PC-3 (cell line): ENCODE measurements at places on chromosomes 6 and 20. TPM values are rescaled to one million over a fixed set of nuclear protein-coding genes. Genes with fewer than 3 reads are reported as not detected.

DLL1 gene
- total RNA-seq: 0.84 and 1.2 TPM in 2 replicates

RBBP8NL gene
- total RNA-seq: 9.3 and 9.4 TPM in 2 replicates

SLCO4A1 gene
- 161 and 162 TPM in 2 replicates for total RNA-seq

HSPA1L gene
- total RNA-seq: 0.26 and 0.69 TPM in 2 replicates

- H3K27me3 ChIP-seq: no peaks in the 10 kb centered on the region
- H3K27ac ChIP-seq: no peak overlapping the region
- no peak for DNase-seq
Observed at GRCh38 chr20:37151529-37151928, 27.6 kb upstream of the RPN2 start.

DNA sequence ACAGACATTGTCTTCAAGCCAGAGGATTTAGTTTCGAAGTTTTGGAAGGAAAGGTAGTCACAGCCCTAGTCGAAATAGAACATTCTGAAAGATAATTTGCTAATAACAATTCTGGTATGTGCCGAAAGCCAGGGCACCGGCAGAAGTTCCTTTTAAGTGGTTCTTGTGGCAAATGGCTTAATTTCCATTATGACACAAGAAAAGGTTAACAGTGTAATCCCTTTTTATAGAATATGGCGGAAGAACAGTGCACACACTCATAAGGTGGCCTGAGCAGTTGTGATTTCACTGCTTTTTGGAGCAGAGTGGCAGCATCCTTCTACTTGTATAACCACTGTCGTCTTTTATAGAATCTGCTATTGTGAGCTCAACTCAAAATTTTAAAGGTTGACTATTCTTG is 152.4 kb downstream of the SASH1 start:
- no peak overlapping the region for H3K27ac ChIP-seq
- no peaks in the 10 kb centered on the region for H3K36me3 ChIP-seq
- no peak overlapping the region for H3K4me3 ChIP-seq
- H3K27me3 ChIP-seq: no peaks in the 10 kb centered on the region

- DNase-seq: no peak
- no peak overlapping the region for H3K4me3 ChIP-seq
- no peaks in the 10 kb centered on the region for H3K27me3 ChIP-seq
Observed at GRCh38 chr20:51510169-51510568, 32.4 kb downstream of the NFATC2 start.

- H3K4me3 ChIP-seq: no peak overlapping the region
- H3K36me3 ChIP-seq: no peaks in the 10 kb centered on the region
- no peak overlapping the region for H3K27ac ChIP-seq
- no peaks in the 10 kb centered on the region for H3K27me3 ChIP-seq
- DNase-seq: no peak
Observed at GRCh38 chr6:108116546-108117426, 42.2 kb upstream of the OSTM1 start.

DNA sequence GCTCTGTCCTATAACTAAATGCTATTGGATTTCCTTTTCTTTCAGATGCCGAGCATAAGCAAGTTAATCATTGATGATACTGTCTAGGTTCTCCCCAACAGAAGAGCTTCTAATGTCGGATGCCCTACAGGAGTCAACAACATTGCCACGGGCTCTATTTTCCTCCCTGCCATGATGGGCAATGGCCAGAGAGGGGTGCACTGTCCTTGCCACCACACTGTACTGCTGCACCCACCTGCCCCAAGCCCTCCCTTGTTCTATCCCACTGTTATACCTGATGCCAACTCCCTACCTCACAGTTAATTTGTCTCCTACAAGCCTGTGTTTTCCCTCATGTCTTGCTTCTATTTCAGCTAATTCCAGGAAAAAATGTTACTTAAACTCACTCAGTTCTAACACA is 773.6 kb upstream of the CHD6 start:
- DNase-seq: no peak
- no peaks in the 10 kb centered on the region for H3K36me3 ChIP-seq
- H3K27me3 ChIP-seq: no peaks in the 10 kb centered on the region
- H3K4me1 ChIP-seq: no peaks in the 10 kb centered on the region
- no peak overlapping the region for H3K4me3 ChIP-seq

DNA sequence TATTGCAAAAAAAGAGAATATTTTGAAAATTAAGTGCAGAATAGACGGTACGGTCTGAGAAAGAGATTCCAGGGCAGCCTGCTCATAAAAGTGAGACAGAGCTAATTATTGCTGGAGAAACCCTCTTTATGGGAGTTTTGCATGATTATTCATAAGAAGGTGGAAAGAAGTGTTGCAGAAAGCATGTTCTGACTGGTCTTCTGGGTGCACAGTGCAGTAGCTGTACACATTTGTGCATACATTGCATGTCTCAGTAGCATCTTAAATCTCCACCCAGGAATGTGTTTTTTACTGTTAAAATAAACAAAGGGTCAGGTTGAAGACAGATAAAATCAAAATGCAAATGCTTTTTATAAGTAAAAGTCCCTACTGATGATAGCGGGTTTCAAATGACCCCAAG is 1813.6 kb upstream of the DEFB115 start:
- H3K36me3 ChIP-seq: no peaks in the 10 kb centered on the region
- H3K4me1 ChIP-seq: no peaks in the 10 kb centered on the region
- no peaks in the 10 kb centered on the region; the same call in 1 of the 2 replicates for H3K27me3 ChIP-seq
